Activated T-cell treated with anti-CD3 and anti-CD28 coated beads for 24 hours (primary cell): ENCODE measurements at places on chromosomes 16 and 17.

- DNase-seq: no peak
These were observed 95.4 kb downstream of the CYLD start for GRCh38 chr16:50837324-50837723.

DNA sequence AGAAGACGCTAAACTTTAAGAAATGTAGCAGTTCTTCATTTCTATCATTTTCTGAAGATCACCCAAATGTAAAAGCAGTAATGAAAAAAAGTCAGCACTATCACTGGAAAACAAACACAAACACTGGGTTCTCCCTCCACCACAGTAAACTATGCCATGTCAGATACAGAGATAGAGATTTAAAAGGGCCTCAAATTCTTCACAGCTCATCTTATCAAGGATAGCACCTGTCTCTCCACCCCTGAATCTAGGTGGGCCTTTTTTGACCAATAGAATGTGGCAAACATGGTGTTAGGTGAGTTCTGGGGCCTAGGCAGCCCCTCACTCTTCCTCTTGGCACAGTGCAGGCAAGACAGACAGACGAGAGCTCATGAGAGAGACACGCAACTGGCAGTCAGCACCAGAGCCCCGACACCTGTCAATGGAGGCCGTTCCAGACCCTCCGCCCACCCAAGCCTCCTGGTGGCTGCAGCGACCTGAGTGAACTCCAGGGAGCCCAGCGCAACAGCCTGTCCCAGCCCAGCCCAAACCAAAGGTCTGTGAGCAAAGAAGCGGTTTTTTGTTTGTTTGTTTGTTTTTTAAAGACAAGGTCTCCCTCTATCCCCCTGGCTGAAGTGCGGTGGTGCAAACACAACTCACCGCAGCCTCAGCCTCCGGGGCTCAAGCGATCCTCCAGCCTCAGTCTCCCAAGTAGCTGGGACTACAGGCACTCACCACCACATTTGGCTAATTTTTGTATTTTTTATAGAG is 79.8 kb downstream of the TBC1D16 start:
- DNase-seq: no peak

DNA sequence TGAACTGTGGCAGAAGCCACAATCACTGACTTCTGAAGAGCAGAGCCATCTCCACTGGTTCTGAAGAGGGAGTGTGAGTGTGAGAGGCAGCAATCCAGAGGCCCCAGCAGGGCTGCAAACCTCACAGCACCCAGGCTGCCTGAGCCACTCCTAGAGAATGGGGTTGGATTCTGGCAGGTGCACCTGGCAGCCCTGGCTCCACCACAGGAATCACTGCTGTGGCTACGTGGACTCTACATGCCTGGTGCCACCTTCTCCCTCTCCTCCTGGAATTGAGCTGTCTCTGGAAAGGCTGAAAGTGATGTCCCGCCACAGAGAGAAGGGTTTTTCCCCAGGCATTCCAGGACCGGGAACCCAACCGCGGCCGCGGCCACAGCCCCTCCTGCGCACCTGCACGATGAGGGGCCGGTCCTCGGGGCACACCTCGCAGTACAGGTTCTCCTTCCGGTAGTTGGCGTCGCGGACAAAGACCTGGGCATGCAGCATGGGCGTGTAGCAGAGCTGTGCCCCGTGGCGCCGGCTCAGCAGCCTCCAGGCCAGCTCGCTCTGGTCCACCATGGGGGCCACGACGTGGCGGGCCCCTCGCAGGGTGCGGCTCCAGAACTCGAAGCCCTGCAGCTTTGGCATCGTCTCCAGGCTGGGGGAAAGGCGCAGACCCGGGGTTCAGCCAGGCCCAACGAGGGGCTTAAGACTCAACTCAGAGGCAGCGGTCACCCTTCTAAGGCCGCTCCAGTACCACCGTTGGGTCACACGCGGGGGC is 991 bp downstream of the DUS1L start:
- DNase-seq: no peak

- DNase-seq: no peak
These were observed 33.7 kb downstream of the NLK start for GRCh38 chr17:28076144-28076543.

DNA sequence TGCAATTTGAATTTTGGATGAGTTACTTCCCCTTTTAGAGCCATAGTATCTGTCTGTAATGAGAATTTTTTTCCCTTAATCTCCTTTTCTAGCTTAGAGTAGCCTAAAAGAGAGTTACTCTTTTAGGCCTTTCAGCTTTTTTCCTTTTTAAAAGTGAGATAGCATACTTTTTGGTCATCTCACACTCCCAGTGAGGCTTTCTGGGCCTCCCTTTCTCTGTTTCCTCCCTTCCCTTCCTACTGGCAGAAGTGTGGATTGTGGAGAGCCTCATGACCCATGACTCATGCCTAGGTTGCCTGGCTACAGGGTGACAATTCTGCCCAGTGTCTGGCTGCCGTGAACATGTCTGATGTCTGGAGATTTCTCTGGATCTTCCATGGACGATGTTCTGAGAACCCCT is 15.2 kb downstream of the KRT23 start:
- no peak for DNase-seq

GRCh38 chr16:74997042-74997491 is 1.8 kb upstream of the ZNRF1 start:
- DNase-seq: no peak

GRCh38 chr16:75252946-75253911 is 1.8 kb upstream of the BCAR1 start:
- DNase-seq: no peak

DNA sequence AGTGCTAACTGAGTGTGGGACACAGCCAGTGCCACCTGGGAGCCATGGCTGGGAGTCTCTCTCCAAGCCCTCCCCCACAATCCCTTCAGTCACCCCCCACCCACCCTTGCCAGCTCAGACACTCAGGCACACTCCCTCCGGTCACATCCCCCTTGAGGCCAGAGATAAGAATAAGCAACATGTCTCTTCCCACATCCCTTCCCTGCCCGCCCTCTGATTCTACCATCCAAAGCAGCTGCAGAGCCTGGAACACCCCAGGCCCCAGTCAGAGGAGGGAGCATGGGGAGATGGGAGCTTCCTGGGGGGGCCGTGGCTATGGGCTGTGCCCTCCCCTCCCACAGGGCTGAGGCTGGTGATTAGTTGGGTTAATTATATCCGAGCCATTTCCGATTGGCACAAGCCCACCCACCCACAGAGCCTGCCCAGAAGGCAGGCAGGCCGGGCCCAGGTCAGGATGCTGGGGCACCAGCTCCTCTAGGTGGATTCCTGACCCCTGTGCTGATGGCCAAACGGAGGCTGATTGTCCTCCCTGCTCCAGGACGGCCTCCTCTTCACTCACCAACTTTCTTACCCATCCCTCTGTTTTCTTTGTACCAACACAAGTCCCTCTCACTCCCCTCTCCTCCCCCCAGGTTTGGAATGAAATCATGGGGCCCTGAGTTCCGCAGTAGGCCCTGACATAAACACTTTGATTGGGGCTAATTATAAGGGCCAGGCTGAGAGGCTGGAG is 28.6 kb upstream of the MEIOC start:
- no peak for DNase-seq

DNA sequence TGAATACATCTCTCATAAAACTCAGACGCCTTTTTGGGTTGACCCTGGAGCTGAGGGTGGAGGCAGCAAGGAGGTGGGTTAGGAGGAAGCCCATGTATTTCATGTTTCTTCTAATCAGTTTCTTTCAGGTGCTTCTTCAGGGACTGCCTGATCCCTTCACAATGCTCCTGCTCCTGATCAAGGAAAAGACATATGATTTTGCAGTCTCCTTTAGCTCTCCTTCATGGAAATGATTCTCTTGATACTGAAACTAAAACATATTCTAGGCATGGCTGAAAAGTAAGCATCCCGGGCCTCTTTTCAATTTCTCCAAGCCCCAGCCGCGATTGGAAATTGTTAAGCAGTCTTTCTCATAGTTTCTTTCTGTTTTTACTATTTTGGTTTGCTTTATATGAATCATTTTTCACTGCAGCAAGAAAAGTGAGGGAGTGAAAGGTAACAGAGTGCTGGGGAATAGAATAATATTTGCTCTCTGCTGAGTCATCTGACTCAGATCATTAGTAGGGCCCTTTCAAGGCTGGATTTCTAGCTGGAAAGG is 730.7 kb downstream of the CDH11 start:
- DNase-seq: no peak

DNA sequence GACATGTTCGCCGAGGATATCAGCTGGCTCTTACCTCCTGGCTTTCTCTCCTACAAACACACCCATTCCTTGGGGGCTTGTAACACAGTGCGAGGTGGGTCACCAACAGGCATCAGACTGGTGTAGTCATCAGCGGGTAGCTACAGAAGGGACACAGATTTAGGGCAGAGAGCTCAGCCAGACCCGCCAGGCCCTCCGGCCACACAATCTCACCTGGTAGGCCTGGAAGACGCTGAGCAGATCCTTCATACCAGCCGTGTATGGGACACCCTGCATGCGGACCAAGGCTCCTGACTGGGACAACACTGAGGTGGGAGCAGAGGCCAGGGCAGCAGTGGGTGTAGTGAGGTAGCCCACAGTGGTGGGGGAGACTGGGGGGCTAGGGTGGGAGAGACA is 5.8 kb downstream of the ESRP2 start:
- no peak for DNase-seq

- no peak for DNase-seq
These were observed 230.4 kb downstream of the ZNF423 start for GRCh38 chr16:49625311-49626065.

DNA sequence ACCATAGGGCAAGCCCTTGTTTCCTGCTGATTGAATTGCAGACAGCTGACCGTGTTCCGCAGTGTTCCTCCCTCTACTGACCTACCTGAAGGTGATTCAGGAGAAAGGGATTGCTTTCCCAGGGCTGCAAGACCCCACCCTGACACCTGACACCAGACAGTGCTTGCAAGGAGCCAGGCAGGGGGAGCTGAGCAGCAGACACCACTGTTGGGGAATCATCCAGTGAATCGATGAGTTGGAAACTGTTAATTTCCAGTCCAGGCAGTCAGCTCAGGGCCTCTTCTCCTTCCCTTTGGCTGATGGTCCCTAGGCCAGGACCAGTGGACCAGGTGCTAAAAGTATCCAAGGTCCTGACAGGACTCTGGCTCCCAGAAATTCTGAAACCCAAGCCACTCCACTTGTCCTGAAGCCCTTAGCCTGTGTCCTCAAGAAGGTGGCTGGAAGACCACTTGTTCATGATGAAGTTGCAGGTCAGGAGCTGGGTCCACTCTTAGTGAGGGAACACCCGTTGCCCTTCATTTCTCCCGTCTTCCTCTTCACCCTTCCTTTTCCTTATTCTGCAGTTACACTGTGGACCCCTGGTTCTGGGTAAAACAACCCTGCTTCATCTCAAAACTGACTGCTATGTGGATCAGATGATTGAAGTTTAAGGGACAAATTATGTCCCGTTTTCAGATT is 9.5 kb upstream of the UNK start:
- DNase-seq: no peak

DNA sequence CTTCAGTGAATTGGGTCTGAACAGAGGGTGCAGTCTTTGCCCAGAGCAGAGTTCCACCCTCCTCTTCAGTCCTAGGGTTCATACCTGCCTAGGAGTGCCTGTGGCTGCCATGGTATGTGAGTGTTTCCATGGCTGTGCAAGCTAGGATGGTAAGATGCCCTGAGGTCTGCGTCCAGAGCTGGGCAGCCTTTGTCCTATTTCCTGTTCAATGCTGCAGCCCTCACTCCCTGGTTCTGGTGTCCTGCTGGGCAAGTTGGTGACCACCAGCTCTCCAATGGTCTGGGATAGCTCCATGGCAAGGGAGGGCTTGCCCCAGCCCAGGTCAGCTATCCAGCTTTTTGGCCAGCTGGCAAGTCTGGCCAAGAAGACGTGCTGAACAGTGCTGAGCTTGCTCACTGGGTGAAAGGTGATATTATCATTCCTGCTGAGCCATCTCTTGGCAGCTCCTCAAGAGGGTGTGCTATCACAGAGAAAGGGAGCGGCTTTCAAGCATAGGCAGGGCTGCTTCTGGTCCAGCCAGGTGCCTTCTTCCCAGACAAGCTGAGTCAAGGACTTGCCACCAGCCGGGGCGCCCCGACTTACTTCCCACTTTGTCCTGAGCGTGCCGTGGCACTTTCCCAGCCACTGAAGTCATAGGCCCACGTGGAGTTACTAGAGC is 13.0 kb upstream of the NFATC3 start:
- DNase-seq: no peak

DNA sequence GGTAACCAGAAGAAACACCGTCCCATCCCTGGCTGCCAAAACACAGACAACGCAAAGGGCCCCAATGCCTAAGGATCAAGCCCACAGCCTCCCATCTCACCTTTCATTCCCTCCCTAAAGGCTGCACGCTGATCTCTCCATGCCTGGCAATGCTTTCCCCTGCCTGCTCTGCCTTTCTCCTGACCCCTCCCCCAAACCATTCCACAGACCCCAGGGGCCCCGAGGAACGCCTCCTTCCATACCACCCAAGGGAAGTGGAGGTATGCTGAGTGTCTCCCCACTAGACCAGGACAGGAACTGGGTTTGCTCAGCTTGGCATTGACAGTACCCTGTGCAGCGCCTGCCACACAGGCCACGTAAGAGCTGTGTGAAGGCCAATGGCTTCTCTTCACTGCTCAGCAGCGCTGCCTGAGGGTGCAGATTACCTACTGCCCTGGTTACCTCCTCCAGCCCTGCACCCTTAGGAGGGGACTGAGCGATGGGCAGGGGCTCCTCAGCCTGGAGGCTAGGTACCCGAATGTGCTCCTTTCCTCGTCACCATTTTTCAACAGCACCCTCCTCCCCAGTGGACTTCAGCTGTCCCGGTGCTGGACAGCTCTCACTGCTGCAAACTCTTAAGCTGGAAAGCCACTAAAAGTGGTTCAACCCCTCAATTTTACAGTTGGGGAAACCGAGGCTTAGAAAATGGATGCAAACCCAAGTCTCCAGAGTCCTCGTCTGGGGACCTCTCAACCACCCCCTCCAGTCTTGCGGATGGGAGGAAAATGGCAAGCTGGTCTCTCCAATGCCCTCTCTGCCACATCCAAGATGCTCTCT is 45.0 kb downstream of the SRCIN1 start:
- DNase-seq: no peak

DNA sequence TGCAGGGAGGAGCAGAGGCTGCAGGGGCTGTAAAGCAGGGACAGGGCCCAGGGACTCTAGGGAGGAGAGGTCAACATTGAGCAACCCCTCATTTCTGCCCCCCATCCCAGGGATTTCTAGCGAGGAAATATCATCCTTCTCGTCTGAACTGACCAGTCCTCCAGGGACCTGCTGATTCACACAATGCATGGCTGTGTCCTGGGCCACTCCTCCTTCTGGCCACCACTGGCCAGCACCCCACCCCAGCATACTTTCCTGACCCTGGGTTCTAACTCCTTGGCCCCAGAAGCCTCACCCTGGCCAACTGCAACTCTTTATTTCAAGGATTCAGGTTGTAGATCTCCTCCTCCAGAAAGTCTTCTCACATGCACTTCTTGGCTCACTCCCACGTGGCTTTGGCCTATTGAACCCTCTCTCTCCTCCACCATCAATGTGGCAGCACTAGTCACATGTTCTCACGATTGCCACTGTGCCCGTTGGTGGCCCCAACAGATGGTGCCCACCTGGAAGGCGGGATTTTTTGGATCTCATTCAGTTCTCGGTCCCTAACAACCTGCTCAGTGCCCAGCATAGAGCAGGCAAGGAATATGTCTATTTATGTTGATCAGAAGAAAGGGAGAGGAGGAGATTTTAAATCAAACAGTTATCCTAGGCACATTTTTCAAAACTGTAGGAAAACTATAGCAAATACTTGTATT is 41.5 kb downstream of the CUEDC1 start:
- DNase-seq: no peak

GRCh38 chr16:75640598-75640997 is 6.9 kb downstream of the KARS1 start:
- no peak for DNase-seq
